ENCODE measurements at places on chromosomes 12 and 14. TPM values are rescaled to one million over a fixed set of nuclear protein-coding genes. Genes with fewer than 3 reads are reported as not detected.

Gene FOXG1
- total RNA-seq = not detected

Gene RILPL1
- not detected for total RNA-seq

- no peak for DNase-seq
Observed at GRCh38 chr12:92561543-92561899, 141.3 kb upstream of the PLEKHG7 start.

DNA sequence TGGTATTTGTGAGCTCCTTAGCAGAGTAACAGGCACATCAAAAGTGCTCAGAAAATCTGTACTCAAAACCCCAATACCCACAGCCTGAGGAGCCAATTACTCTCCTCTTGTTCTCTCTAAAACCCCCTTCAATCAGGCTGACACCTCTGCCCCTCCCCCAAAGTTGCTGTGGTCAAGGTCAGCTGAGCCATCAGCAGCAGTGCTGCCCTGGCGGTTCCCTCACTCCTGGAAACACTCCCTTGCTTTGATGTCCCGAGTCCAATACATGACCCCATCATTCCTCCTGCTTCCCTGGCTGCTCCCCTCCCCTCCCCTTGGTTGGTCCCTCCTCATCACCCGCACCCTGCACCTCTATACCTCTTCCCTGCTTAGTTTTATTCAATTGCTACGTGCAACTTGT is 57.2 kb upstream of the C14orf132 start:
- DNase-seq = no peak
